ENCODE measurements at places on chromosomes 13 and 19.
A peak's percentile ranks its signal among the peaks of the same experiment; 100 is the strongest.

DNA sequence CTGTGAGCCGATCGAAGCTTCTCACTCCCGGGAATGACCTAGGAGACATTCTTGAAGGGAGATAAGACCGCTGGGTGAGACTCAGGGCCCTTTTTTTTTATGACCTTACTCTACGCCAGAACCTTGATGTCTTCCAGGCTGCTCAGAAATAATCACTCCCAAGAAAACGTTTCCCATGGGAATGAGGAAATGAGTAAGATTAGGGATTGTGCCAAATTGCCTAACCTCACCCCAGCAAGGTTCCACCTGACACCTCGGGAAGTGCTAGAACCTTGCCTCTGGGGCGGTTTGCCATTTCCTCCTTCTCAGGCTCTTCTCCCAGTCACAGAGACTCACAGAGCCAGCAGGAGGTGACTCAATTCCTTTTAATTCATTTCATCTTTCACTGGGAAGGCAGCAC, 2.3 kb downstream of the SLC46A3 start:
- DNase-seq, result no peak

GRCh38 chr19:33676999-33677665, 55.4 kb downstream of the CHST8 start:
- DNase-seq, result no peak

GRCh38 chr13:95477187-95477586, 75.3 kb upstream of the CLDN10 start:
- DNase-seq, result no peak

DNA sequence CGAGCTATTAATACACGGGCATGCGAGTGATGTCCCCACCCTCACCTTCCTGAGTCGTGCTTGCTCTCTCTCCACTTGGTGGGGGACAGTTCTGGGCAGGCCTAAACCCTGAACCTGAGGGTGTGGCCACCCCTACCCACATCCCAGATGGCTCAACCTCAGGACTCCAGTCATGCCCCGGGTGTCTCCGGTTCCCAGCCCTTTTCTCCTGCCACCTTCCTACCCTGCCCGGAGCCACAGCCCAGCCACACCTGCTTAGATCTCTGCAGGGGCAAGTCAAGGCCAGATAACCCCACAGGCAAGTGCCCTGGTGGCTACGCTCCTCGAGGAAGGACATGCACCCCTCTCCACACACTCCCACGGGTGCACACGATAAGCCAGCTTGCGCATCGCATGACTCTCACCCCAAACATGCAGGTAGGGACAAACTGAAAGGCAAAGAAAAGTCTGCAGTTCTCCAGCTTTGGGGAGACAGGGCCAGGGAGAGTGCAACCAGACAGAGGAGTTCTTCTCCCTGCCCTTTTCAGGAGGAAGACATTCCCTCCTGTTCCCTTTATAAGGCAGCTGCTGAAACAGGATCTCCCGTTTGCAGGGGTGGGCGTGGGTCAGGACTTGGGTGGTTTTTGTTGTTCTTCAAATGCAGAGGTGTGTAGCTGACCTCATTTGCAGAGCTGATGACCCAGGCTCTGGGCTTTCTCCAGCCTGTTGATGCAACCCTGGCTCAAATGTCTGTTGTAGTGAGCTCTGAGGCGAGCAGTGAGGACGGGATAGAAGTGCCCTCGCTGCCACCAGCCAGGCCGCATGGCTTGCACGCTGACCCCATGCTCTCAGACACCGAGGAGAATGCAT, 88.6 kb downstream of the DPF1 start:
- no peak for DNase-seq

- DNase-seq, result no peak
Measured at GRCh38 chr13:91153372-91153771, 194.1 kb upstream of the MIR17HG start.

- no peak for DNase-seq
Measured at GRCh38 chr19:11534948-11535347, 3.7 kb upstream of the CNN1 start.

- peak; percentile 96 for DNase-seq
Measured at GRCh38 chr19:8389891-8390616, at the start of gene RAB11B. RAB11B (plus strand) TSS chr19:8390360; CDS start chr19:8390417, 57 bp downstream.

GRCh38 chr13:40390401-40390916, 276.0 kb downstream of the FOXO1 start:
- DNase-seq, result no peak

GRCh38 chr13:60765700-60766411, 368.8 kb downstream of the TDRD3 start:
- no peak for DNase-seq

DNA sequence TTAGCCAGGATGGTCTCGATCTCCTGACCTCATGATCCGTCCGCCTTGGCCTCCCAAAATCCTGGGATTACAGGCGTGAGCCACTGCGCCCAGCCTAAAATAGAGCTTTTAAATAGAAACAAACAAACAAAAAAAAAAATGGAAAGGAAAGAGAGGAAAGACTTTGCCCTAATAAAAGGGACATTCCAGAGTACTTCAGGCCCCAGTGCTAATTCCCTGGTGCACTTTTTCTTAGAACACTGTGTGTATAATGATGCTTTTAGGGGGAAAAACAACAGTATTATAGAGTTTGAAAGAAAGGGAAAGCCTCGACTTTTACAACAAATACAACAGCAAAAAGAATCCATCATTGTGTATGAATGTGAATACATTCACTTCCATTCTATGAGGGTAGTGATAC, 104.7 kb downstream of the CRYL1 start:
- DNase-seq, result no peak

- DNase-seq, result no peak
Measured at GRCh38 chr19:3343619-3344502, 22.5 kb upstream of the NFIC start.

DNA sequence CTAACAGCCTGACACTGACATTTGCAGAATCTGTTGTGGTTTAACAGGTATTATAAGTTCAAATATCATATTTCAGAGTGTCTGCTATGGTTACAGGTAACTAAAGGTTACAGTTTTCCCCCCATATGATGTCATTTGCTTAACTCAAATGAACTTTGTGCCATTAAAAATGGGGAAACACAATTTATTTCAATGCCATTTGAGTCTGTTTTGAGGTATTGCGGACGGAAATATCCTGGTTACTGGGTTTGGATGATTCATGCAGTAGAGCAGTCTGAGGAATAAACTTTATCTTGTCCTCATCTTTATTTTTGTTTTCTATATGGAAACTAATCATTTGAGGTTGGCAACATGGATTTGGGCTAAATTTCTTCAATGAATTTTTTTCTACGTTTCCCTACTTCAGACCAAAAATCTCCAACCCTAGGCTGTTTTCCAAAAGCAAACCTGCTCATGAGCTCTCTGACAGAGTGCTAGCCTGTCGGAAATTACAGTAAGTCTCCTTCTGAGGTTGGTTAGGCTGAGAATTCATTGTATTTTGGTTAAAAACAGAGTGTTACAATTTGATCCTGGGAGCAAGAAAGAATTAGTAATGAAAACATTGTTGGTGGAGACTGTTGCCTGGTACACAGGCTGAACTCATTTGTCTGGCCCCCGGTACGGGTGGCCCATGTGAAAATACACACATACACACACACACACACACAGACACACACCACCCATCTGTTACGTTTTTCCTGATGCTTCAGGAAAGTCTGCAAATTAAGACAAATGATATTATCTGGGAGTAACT, 66.1 kb downstream of the AKAP11 start:
- no peak for DNase-seq

DNA sequence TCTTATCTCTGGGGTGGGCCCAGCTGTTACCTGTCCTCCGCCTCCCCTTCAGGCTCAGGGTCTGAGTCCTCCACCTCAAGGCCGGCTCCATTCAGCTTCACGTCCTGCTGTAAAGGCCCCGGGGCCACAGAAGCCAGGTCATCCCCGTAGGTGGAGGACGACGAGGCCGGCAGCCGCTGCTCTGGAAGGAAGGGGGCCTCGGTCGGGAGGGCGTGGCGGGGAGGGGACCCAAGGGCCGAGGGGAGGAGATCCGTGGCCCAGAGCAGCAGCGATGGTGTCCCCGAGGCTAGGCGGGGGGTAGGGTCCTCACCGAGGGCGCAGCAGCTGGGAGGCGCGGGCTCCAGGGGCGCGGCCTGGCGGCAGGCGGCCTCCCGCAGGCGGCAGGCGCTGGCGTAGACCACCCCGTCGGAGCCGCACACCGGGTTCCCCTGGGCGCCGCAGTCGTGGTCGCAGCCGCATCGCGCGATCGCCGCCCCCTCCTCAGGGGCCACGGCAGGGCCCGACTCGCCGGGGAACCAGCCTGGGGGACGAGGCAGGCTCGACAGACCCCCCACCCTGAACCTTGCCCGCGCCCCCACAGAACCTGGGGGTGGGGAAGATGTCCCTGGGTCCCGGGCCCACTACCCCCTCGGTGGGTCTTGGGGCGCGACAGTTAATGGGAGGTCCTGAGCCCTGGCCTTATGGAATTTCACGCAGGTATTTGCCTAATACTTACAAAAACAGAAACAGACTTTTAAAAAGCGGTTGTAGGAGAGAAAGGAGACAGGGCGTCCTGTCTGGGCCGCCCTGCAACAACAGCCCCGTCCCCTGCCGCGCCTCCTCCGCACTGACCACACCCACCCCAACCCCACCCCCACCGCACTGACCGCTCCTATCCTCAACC, 7.6 kb downstream of the F2RL3 start:
- DNase-seq, result no peak

DNA sequence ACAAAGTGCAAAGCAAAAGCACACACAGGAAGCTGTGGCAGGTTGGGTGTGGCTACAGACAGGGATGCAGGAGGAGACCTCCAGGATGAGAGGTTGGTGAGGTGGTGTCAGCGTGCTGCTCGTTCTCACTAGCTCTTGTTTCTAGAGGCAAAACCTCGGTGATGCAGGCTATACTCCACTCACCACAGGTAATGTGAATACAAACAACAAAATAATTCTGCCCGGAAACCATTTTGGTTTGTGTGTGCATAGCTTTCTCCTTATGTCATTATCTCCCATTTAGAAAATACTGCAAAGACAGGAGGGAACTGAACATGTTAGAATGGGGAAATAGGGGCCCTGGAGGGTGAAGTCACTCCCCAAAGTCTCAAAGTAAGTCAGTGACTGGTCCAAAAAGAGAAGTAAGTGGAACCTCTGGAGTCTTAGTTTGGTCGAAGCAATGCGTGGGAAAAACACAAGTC, 9.4 kb downstream of the LCP1 start:
- DNase-seq, result no peak

GRCh38 chr19:3066482-3067049, 4.3 kb upstream of the TLE5 start:
- DNase-seq, result no peak

DNA sequence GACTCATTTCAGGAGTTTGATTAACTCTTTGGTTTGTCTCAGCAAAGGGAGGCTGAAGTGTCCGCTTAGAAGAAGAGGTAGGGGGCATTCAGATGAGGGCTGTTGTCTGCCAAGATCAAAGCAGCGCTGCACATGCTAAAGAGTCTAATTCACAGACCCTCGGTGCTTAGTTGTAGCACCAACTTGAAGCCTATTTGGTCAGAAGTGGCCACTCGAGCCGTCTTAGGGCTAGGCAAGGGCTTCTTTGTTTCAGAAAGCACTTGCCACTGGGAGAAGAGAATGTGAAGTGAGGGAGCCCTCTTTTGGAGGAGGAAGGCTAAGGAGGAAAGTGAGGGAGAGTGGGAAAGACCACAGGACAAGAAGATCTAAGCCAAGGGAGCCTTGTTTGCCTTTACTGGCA, 313.4 kb upstream of the TMTC4 start:
- no peak for DNase-seq

- DNase-seq, result no peak
Measured at GRCh38 chr13:78608252-78608687, 4.9 kb upstream of the POU4F1 start.

GRCh38 chr13:102935896-102936321, 90.1 kb downstream of the ERCC5 start:
- DNase-seq, result no peak

GRCh38 chr19:10112037-10112761, 706 bp downstream of the P2RY11 start:
- no peak for DNase-seq

- no peak for DNase-seq
Measured at GRCh38 chr13:101383595-101383994, 32.7 kb downstream of the NALCN start.

- no peak for DNase-seq
Measured at GRCh38 chr19:28296506-28296905, 916.4 kb downstream of the UQCRFS1 start.

DNA sequence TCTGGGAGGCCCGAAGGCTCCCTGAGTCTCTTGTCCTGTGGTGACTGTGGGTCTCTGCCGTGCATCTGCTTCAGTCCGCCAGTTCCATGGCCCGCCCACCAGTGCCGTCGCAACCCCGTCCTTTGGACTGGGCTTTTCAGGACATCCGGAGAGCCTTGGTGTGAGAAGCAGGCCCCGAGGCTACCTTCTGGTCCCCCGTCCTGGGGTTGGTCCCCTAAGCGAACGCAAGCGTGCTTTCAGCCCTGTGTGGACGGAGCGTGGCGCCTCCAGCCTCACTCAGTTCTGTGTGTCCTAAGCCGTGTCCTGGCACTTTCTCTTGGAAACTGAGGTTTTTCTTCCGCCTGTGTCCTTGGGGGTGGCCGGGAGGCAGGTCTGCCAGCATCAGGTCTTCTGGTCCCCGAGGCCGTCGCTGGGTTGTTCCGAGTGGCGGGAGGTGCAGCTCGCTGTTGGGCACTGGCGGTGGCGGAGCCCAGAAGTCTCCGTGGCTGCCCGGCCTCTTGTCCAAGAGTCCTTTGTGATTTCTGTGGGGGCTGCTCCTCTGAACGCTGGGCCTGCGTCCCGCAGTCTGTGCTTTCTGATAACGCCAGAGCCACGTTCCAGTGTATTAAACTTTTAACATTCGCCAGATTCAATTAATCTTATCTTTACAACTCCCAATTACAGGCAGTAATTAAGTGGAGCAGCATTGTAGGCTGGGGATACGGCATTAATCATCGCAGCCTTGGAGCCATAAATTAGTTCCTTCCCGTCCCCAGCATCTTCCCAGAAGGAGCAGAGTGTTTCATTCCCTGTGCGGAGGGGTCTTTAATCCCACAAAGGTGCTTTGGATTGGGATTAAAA, 99.5 kb downstream of the KDM4B start:
- DNase-seq, result no peak

DNA sequence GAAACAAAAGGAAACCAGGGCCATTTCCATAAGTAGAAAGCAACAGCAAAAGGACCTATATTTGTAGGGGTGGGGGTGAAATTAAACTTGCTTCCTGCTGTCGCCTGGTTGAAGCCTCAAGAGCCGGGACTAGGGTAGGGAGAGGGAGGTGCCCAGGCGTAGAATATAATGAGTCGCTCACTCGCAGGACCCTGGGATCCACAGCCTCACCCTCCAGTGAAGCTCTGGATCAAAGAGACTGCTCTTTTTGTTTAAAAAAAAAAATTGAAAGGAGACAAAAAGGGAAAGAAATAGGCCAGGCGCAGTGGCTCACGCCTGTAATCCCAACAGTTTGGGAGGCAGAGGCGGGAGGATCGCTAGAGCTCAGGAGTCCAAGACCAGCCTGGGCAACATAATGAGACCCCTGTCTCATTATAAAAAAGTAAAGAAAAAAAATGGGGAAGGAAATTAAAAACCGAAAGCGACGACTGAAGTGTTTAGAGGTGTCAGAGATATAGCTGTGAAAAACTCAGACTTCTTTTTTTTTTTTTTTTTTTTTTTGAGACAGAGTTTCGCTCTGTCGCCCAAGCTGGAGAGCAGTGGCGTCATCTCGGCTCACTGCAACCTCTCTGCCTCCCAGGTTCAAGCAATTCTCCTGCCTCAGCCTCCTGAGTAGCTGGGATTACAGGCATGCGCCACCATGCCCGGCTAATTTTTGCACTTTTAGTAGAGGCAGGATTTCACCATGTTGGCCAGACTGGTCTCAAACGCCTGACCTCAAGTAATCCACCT, 10.9 kb upstream of the ADGRE5 start:
- no peak for DNase-seq

Measured in stimulated activated CD8-positive, alpha-beta memory T cell treated with anti-CD3 and anti-CD28 coated beads, Interleukin-2, amount 100 ng/mL, for 1 hour (primary cell).